Left lung (tissue), 14 donors: ENCODE measurements at places on chromosomes 2 and 18. TPM values are rescaled to one million over a fixed set of nuclear protein-coding genes. Genes with fewer than 3 reads are reported as not detected.

Gene IL1R1
- polyA plus RNA-seq = 107 TPM

Gene EFHD1
- 5.1 TPM for polyA plus RNA-seq

- DNase-seq = peak; percentile 53
Measured at GRCh38 chr2:240358821-240359397, 76.6 kb upstream of the GPC1 start.

GRCh38 chr2:8115966-8116365 lies 565.9 kb upstream of the ID2 start:
- DNase-seq = no peak

Gene ATF2
- 66.2 TPM for polyA plus RNA-seq

GRCh38 chr2:113876503-113877387 lies 13.1 kb upstream of the ACTR3 start:
- no peak for DNase-seq

- DNase-seq = no peak
Measured at GRCh38 chr18:63342206-63342605, 22.6 kb upstream of the BCL2 start.

Gene DNER
- polyA plus RNA-seq = 1.6 TPM

DNA sequence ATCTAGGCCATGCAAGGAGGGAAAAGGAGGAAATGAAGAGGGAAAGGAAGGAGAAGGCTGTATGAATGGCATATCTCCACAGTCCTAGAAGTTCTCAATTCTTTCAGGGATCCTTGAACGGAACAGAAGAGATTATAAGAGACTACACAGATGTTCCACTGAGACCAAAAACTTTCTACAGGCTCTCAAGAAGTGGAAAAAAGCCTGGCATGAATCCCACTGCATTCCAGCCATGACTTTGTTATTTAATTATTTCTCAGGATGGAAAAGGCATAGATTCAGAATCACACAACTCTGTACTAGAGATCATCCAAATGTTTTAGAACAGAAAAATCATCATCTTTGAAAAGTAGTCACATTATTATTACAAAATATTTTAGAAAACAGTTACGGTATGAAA lies 131.7 kb upstream of the CDH20 start:
- DNase-seq = no peak

Gene PDE1A
- 16.0 TPM for polyA plus RNA-seq

DNA sequence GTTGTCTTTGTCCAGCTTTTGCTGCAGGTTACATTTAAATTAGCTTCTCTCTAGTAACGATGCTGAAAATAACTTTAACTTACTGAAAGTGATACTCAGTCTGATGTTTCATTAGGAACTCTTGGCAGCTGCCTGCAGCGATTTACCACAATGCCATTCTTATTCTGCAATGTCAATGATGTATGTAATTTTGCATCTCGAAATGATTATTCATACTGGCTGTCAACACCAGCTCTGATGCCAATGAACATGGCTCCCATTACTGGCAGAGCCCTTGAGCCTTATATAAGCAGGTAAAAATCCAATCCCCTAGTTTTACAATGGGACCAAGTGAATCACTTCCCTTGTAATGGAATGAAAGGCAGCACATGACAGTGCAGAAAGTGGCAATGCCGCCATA lies 16.3 kb upstream of the MFF start:
- no peak for DNase-seq

- DNase-seq = peak; percentile 48
Measured at GRCh38 chr2:177239932-177240630, 24.4 kb downstream of the NFE2L2 start.

DNA sequence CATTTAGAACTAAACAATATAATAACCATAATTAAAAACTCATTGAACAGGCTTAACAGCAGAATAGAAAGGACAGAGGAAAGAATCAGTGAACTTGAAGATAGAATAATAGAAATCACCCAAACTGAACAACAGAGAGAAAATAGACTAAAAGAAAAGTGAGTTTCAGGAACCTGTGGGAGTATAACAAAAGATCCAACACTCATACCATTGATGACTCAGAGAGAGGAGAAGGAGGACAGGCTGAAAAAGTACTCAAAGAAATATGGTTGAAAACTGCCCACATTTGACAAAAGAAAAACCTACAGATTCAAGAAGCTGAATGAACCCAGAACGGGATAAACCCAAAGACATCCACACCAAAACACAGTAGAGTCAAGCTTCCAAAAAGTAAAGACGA lies 54.2 kb upstream of the FMNL2 start:
- DNase-seq = no peak

Gene SIX3
- not detected for polyA plus RNA-seq

Gene TNFRSF11A
- 3.5 TPM for polyA plus RNA-seq

DNA sequence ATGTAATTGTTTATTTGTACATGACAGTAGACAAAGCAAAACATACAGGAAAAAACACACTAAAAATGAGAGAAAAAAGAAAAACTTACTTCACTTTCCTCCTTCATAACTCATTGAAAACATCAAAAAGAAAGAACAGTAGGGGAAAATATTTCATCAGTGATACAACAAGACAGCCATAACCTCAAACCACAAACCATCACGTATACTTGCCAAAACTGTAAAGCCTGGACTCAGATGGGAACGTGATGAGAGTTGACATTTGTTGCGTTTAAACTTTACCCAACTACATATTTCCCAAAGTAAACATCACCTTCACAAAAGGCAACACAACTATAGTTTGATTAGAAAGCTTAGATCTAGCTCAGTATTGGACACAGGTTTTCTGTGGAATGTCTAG lies 278.2 kb upstream of the COL3A1 start:
- DNase-seq = no peak

DNA sequence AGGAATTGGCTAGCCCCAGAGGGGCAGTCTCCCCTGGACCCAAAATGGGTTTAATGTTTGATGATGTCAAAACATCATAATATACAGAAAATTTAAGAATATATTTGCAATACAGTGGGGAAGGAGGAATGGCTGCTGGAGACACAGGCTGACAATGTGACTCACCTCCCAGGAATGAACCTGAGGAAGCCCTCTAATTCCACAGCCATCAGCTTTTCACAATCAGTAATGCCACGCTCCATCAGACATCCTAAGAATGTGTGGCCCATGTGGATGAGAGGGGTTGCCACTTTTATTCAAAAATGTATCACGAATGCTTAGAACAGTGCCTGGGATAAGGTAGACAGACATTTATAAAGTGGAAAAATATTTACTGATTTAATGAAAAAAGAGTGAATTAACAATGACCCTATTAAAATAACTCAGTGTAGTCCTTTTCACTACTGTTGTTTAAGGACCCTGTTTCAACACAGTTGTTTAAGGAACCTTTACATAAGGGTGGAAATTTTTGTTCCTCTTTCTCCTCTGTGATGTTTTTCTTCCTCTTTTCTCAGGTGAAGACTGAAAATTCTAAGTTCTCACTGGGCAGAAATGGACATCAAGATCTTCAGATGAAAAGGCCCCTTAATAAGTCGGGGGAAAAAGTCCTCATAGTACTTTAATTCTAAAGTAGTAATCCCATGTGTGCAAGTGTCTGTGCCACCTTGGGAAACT lies 17.5 kb upstream of the TMEM163 start:
- no peak for DNase-seq

DNA sequence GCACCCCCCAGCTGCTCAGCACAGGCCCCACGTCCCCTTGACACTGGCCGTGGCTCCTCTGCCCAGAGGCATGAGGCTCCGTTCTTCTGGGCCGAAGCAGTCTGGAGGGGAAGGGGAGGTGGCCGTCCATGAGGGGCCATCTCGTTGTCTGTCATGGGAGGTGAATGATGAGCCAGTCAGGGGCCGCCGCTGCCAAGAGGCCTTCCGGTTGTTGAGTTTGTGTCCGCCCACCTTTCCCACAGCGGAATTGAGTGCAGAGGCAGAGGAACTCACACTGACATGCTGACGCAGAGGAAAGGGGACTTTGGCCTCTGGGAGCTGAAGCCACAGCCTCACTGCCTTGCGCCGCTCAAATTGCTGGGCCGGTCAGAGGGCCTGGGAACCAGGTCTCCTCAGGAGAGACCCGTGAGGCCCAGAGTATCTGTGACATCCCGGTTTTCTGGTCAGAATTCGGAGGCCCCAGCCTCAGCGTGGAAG lies 268.4 kb downstream of the ATAD2B start:
- peak; percentile 53 for DNase-seq

Gene DCC
- 2.3 TPM for polyA plus RNA-seq

DNA sequence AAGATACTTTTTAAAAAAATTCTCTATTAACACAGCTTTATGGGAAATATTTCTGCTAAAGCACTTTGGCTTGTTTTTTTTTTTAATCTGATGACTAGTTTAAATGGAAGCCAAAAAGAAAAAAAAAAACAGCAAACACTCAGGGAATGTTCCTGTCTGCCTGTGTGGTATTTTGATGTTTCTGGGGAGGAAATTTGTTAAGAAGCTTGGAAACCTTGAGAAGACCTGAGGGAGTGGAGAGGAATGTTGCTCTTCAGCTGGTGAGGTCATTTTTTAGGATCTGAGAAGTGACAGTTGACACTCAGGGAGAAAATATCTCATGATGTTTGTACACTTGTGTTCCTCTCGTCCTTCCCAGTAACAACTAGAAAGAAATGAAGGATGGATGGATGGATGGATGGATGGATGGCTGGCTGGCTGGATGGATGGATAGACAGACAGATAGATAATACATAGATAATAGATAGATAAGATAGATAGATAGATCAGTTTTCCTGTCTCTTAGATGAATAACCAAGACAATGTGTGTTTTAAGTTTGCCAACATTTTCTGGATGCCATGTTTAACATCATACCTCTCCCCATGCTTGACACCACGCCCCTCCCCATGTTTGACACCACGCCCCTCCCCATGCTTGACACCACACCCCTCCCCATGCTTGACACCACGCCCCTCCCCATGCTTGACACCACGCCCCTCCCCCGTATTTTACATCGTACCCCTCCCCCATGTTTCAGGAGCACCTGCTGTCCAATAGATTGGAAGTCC lies 84.8 kb downstream of the CTIF start:
- DNase-seq = no peak

DNA sequence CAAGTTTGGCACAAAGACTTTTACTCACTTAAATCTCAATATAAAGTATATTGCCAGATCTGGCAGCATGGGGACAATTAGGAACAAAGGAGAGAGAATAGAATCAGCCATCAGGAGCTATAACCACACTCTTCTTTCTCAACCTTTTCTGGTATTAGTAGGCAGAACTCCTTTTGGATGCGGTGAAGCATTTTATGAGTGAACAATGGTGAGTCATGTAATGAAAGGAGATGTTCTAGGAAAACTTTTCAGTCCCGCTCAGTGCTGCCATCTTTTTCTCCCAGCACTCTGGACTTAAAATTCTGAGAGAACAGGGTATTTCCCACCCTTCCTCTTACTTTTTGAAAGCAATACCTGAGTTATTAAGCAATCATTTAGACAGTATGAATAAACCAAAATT lies 32.2 kb downstream of the PLEKHA3 start:
- DNase-seq = no peak

GRCh38 chr2:242036653-242036950 lies 167.1 kb downstream of the RTP5 start:
- DNase-seq = no peak

DNA sequence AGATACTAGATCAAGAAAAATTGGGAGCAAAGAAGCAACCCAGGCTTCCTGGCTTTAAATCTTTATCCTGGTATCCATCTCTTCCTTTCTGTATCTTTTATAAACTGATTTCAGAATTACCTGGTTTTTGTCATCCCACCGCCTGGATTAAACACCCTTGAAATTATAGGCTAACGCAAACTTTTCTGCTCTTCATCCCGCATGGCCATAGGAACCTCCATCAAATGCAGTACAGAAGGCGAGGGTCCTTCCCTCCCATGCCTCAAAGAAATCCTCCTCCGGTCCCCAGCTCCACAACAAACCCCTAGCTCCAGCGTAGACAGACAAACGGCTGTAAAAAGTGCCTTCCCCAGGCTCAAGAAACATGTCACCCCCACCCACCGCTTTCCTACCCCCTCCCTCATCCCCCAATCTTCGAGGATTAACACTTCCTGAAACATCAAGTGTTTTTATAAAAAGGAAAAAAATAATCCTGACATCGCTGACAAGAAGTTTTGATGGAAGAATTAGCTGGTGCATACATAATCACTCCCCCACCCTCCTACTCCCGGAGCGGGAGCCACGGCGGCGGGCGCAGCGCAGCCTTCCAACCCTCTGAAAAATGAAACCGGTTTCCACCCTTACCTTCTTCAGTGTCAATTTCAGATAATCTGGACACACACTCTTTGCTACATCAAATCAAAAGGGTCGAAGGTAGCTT lies 7.6 kb downstream of the DLX1 start:
- no peak for DNase-seq

DNA sequence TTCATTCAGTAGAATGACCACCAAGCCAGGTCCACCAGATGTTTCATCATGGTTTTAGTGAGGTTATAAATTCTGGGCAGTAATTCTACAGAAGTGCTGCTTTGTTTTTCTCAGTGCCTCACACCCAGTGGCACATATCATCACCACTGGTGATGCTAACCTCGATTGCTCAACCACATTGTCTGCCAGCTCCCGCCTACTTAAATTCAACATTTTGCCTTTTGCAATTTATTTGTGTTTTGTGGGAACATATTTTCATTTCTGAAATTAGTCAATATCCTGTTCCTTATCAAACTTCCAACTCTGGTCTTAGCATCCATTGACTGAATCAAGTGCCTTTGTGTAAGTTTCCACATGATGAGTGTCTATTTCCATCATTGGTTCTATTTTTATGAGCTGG lies 62.3 kb upstream of the TMEM178A start:
- DNase-seq = no peak

- DNase-seq = no peak
Measured at GRCh38 chr2:26605999-26606846, 34.9 kb downstream of the CIB4 start.

Gene IL37
- polyA plus RNA-seq = not detected

Gene AQP12B
- not detected for polyA plus RNA-seq

Gene POTEC
- 0.06 TPM for polyA plus RNA-seq

Gene RAPGEF4
- 16.0 TPM for polyA plus RNA-seq

- no peak for DNase-seq
Measured at GRCh38 chr2:188399159-188399558, 107.5 kb downstream of the GULP1 start.

- no peak for DNase-seq
Measured at GRCh38 chr18:57446322-57446721, 11.1 kb downstream of the ONECUT2 start.

DNA sequence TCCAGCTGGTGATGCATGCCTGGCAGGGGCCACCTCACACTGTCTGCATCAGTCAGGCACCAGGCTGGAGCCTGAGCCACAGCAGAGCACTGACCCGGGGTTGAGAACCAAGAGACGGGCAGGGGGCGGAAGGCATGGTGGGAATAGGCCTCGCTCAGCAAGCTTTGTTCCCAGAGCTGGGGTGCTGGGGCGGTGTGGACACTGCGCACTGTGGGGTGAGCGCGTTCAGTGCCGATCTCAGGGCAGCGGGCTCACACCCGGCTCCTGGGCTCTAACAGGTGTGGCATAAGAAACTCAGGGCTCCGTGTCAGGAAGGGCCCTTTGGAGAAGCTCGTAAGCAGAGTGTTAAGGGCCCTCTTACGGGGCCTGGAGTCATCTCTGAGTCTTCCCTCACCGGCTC lies 15.7 kb downstream of the SH3RF3 start:
- no peak for DNase-seq
